ENCODE measurements at places on chromosomes 2 and 18.
A peak's percentile ranks its signal among the peaks of the same experiment; 100 is the strongest.

DNA sequence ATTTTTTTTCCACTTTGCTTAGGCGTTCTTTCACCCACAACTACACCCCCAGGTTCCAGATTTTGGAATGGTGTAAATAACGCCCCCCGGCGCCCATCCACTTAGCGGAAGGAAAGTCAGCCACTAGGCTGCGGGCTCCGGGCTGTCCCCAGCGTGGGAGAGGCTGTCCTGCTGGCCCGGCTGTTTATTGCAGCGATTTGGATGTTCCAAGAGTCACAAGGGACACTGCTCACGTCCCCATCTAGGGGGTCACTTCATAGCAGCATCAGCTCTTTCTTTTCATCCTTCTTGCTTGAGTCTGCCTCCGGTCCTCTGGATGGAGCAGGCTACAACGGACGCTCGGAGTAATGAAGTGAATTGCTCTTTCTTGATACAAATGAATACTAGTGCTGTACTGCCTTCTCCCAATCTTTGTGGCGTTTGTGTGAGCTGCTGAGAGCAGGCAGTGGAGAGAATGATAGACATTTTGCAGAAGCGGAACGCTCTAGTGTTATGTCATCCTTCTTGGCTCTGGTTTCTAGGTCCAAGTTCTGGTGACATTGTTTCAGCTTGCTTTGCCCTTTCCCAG, 50.7 kb upstream of the PAIP2B start:
- peak; percentile 51 for DNase-seq

- DNase-seq, result no peak
Observed at GRCh38 chr18:47815486-47816270, 114.8 kb downstream of the SMAD2 start.

DNA sequence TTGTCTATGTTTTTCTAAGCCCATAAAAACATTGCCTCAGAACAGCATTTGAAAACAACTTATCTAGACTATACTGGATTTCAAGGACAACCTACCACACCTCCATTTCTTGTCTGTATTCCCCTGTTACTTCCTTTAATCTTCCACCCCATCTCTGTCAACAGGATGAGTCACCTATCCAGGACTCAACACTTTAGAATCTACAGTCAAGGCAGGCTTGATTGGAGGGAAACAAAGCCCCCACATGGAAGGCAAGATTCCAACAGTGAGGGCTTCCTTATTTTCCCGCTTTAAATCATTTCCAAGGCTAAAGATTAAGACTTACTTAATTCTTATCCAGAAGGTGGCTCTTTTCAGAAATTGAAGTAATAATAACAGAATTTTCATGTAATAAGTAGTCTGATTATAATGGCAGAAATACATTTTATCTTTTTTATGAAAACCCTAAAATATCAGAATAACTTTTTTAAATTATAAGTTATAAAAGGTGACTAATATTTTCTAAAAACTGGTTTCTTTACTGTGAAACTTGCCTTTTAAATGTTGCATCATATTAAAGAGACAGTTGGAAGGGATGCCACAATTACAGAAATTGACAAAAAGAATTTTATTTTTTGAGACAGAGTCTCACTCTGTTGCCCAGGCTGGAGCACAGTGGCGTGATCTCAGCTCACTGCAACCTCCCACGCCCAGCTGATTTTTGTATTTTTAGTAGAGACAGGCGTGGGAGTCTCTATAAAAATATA, 138.7 kb upstream of the CCDC150 start:
- peak; percentile 23 for DNase-seq

- no peak for DNase-seq
Observed at GRCh38 chr2:13003500-13003899, 286.8 kb downstream of the TRIB2 start.

- no peak for DNase-seq
Observed at GRCh38 chr2:196112418-196113034, 43.9 kb upstream of the DNAH7 start.

DNA sequence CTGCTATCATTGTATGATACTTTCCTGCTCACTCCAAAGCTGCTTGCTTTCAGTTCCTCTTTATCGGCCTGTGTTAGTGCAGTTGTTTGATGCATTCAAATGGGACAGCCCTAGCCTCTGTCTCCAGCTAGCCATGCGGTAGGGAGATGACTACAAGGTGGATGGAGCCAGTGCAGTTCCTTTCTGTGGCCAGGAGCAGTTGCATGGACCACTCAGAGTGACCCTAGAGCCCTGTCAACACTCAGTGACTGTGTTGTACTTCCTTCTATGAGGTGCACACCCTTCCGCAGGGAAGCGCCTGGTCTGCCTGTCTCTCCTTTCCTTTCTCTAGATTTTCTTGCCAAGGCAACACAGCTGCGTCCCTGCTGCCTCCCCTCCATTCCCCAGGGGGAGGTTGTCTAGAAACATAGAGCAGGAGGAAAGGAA, 33.8 kb downstream of the KCNS3 start:
- DNase-seq, result no peak

- DNase-seq, result no peak
Observed at GRCh38 chr2:100309973-100310719, 12.2 kb downstream of the LONRF2 start.

- DNase-seq, result no peak
Observed at GRCh38 chr18:7082671-7083070, 34.9 kb downstream of the LAMA1 start.

DNA sequence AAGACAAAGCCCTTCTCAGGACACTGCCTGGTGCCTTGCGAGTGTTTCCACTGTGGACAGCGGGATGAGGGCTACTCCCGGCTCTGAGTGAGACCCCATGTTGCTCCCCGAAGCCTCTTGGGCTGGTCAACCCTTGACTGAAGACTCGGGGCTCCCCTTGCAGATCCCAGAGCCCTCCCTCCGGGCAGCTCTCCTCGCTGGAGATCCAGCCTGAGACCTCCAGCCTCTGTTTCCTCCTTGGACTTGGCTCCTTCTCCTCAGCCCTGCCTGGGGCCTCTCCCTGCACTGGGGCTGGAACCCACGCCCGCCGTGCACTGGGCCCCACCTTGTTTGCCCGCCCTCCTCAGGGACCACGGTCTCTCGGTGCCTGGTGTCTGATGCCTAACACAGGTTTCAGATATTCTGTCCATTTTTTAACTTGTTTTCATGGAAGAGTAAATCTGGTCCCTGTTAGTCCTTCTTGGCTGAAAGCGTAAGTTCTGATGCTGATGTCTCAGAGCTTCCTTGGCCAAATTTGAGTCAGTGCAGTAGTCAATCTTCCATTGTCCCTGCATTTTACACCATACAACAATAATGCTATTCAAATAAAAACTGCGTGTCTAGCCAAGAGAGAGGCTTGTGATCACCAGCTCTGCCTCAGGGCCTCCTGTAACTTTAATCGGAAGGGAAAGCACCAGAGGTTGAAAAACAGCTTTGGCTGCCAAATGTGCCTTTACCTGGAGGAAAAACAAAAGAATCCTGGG, 139.3 kb upstream of the CTDP1 start:
- DNase-seq, result no peak

DNA sequence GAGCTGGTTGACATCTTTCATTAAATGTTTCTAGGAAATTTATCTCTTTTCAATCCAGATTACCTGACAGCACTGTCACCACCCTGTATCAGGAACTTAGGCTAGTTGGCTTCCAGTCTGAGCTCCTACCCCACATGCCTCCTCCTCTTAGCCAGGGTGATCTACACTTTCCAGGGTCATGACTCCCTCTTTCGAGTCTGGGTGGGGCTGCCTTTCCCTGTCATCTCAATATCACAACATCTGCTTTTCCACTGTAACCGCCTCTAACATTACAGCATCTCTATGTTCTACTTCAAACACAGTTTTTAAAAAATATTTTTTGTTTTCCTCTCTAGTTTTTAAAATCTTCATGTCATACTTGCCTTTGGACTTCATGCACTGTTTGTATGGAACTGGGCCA, 129.2 kb downstream of the RBMS1 start:
- DNase-seq, result no peak

GRCh38 chr2:62539606-62540407, 33.8 kb upstream of the TMEM17 start:
- no peak for DNase-seq

DNA sequence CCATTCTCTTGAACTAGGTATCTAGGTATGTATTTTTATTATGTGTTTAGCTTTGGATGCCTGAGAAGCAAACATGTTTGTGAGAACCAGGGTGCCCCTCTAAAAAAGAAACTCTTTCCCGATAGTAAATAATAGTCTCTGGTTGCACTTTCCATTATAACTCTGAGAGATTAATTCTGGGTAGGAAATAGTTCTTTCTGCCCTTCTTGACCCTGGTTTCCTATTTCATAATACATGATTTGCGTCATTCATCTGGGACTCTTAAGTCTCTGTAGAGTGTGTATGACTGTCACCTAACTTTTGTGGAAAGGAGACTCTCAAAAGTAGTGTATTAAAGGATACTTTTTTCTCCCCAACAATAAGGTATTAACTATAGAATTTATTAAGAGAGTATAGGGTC, 31.5 kb downstream of the ACSL3 start:
- DNase-seq, result no peak

DNA sequence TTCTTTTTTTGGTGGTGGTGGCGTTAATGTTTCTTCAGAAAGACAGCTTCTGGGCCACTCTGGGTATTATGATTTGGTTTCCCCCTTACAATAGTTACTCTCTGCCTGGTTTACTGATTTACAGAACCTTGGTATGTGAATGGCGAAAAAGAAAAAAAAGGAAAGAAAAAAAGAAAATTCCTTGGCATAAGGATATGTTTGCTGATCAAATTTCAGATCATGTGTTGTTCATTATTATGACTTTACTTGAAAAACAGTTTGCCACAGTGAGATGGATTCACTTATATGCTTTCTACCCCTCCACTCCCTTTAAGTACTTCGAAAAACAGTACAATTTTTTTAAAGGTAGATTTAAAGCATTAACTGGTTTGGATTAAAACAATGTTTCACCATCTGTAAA, 21.0 kb downstream of the BCL11A start:
- DNase-seq, result no peak

- no peak for DNase-seq
Observed at GRCh38 chr2:212520340-212520739, 18.3 kb downstream of the ERBB4 start.

GRCh38 chr2:39164089-39164488, 43.2 kb upstream of the SOS1 start:
- no peak for DNase-seq

DNA sequence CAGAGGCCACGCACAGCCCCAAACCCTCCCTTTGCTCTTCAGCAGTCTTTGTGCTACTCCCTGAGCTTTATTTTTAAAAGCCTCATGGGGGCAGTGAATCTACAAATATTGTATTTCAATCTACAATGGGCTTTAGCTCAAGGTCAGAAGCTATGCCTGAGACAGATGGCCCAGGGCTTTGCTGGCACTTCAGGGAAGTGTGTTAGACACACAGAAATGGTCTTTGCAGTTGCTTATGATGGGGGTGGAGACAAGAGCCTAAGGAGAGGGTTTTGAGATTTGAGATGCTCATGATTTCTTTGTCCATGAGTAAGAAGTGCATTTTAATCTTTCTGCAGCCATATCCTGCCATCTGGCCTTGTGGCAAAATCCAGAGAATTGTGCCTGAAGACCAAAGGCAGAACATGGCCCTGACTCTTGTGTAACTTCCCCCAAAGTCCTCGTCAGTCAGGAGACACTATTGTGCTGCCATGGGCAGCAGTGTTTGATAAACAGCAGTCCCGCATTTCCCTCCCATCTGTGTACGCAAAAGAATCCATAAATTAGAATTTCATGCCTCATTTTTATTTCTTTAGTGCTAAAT, 92.6 kb downstream of the VAPA start:
- DNase-seq, result no peak

GRCh38 chr2:47484396-47484795, 81.4 kb downstream of the MSH2 start:
- no peak for DNase-seq

DNA sequence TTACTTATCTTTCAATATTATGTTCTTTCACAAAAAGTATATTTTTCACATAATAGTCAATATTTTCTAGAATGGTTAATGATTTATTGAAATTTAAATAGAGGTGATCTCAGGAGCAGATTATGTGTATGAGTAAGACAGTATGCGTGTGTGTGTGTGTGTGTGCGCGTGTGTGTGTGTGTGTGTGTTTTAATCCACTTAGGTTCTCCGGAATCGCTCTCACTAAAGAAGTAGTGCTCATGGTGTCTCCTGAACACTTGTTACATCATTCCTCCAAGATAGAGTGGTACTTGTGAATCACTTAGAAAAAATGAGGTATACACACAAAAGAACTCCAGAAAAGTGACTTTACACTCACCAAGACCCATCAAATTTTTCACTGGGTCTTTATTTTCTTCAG, 91.0 kb upstream of the KCNH7 start:
- DNase-seq, result no peak

GRCh38 chr2:128392207-128392606, 73.5 kb upstream of the HS6ST1 start:
- no peak for DNase-seq

DNA sequence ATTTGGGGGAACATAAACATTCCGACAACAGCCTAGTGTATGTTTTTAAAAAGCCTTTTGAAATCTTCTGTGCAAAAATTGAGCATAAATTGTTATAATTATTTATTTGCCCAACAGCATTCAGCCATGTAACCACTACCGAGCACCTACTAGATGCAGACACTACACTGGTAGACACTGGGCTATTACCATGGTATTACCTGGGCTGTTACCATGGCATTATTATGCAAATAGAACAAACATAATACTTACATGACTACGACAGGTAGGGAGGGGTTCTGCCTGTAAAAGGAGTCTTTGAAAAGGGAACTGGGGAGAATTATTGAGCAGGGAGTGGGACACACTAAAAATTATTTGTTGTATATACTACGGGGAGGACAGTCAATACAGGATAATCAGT, 116.4 kb downstream of the MREG start:
- no peak for DNase-seq

- DNase-seq, result no peak
Observed at GRCh38 chr2:156340804-156341451, 8.4 kb upstream of the NR4A2 start.

DNA sequence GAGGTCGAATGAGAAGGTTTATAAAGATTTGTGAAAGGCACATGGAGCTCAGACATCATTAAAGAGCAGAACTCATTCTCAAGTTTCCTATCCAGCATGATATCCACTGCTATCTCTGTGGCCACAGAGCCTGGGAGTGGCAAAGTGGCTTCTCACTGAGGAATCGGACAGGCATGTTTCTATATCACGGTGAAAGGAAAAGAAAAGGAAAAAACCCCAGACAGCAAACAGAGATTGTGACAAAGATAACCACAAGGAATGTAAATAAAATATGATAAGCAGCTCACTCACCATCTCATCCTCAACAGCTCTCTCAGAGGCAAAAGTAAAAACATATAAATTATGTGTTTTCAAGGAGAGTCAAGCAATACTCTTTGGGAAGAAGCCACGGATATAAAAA, 2.5 kb downstream of the PID1 start:
- DNase-seq, result no peak

- no peak for DNase-seq
Observed at GRCh38 chr2:158936978-158937377, 31.5 kb upstream of the TANC1 start.

DNA sequence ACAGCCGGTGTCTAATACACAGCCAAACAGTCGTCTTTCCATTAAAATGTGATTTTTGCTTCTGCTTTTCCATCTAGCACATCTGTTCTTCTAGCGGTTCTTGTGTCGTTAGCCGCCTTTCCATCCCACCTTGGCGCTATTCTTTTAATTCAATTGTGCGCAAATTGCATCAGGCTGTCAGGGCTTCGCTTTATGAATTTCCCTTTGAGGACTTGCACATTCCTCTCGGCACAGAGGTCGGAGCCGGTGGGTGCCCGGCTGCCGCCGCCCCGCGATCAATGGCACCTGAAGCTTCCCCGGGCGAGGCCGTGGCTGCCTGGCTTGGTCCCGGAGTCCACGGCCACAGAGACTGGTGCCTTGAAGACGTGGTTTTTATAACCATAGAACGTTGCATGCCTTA, 33.9 kb upstream of the TSPYL6 start:
- DNase-seq, result no peak

- DNase-seq, result peak; percentile 69
Observed at GRCh38 chr2:98601532-98602132, 6.7 kb downstream of the COA5 start.
